ENCODE measurements at places on chromosomes 16 and 17.

- no peak for DNase-seq
Measured at GRCh38 chr16:30958175-30959079, 873 bp downstream of the SETD1A start.

- peak; percentile 18 for DNase-seq
Measured at GRCh38 chr16:88688013-88688778, 1.9 kb upstream of the SNAI3 start.

- DNase-seq = no peak
Measured at GRCh38 chr16:70476272-70477020, 22.1 kb downstream of the FCSK start.

DNA sequence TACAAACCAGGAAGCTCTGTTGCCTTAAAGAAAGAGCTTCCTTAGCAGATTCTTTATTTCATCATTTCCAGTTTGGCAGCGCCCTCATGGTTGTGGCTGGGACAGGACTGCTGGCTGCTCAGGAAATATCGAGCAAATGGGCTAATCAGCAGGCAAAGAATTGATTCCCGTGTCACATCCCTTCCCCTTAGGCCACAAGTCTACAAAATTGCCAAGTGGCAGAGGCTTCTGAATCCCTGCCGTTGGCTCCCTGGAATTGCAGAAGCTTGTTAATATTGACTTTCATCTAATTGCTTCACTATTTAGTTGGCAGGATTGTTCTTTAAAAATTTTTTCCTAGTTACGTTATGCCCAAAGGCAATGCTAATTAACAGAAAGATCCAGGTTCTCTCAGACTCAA, 456.3 kb upstream of the ERCC4 start:
- DNase-seq = no peak

DNA sequence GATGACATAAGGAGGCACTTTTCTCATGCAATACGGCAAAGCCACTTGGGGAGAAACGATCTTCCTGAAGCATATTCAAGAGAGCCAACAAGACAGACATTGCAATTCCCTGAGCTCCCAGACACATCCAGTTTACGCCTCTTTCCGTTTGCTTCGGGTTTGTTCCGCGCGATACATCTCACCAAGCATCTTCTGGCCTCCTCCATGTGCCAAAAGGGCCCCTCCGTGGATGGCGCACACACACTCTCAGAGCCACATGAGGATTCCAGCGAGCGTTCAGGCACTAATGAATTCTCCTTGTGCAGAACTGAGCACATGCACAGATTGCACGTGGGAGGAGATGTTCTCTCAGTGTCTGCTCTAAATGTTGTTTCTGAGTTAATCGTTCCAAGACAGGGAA, 146.7 kb upstream of the SHISA6 start:
- no peak for DNase-seq

DNA sequence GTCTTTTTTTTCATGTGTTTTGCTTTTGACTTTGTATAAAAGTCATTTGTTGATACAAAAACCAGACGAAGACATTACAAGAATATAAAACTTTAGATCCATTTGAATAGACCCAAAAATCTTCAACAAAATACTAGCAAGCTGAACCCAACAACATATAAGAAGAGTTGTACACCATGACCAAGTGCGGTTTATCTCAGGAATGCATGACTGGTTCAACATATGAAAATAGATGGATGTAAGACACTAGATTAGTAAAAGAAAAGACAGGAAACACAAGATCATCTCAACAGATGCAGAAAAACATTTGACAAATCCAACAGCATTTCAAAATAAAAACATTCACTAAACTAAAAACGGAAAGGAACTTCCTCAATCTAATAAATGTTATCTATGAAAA, 69.0 kb downstream of the TBC1D16 start:
- no peak for DNase-seq

GRCh38 chr17:21075739-21076085, 32.9 kb upstream of the USP22 start:
- DNase-seq = no peak

GRCh38 chr17:59487161-59487873, 78.1 kb upstream of the DHX40 start:
- no peak for DNase-seq

GRCh38 chr17:15377616-15378015, 36.2 kb upstream of the TEKT3 start:
- DNase-seq = no peak

All from NCI-H187 (cell line).